ENCODE measurements at places on chromosomes 6 and 20.

DNA sequence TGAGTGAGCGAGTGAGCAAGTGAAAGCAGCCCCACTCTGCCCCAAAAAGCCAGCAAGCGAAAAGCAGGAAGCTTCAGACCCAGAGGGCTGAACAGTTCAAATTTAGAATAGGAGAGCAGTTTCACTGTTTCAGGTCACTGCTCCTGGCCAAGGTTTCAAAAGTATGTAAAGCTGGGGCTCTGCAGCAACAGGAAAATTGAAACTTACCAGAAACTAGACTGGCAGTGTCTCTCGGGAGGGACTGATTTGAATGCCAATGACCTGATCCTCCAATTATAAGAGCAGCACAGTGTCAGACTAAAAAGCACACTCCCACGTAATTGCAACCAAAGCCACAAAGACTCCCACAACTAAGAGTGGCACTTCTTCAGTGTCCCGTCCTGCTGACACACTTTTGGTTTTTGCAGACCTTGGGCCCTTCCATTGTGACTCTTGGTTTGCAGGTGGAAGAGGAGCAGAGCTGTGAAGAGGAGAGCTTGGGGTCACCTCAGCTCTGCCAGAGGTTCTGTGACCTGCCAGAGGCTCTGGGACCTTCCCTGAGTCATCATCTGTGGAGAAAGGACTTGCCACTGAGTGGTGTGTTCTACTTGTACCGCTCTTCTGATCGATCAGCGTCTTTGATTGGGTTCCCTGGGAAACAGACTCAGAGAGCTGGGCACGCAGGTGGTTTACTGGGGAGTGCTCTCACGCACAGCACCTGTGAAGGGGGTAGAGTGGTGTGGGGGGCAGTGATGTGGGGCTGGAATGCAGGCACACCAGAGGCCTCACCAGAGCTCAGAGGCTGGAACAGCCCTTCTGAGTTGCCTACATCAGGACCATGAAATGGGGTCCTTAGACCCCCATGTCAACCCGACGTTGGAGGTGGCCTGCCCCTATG is 52.7 kb upstream of the PTGIS start:
- DNase-seq, result no peak

GRCh38 chr20:63895952-63896263 is 982 bp downstream of the DNAJC5 start:
- DNase-seq, result no peak

GRCh38 chr6:46930331-46930730 is 8.6 kb upstream of the ADGRF5 start:
- DNase-seq, result no peak

- DNase-seq, result no peak
Measured at GRCh38 chr20:51720384-51720783, 47.8 kb downstream of the ATP9A start.

DNA sequence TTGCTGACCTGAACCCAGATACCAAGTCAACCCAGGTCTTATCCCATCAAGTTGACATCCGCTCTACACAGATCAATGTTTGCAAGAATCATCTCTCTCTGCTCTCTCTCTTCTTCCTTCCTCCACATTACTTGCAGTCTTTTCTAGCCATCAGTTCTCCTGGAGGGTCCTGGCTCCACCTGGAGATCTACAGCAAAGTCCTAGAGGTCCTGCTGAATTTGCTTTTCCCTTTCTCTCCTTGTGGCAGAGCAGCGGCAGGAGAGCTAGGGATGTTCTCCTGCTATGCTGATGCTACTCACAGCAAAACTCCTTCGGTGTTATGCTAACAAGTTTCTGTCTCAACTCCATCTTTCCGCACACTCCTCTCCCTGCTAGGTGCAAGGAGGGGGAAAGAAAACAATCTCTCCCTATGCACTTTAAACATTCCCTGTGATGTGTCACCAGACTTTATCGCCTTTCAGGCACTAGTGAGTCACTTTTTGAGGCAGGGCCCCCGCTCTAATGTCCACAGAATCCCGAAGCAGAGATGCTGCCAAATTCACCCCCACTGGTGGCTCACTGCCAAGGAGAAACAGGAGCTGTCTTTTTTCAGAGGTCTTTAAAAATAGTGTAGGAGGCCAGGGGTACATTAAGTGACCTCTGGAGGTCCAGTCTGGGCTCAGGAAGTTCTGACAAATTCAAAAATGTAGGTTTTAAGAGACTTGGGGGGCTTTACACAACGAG is 62.6 kb downstream of the FAM50B start:
- peak; percentile 72 for DNase-seq

DNA sequence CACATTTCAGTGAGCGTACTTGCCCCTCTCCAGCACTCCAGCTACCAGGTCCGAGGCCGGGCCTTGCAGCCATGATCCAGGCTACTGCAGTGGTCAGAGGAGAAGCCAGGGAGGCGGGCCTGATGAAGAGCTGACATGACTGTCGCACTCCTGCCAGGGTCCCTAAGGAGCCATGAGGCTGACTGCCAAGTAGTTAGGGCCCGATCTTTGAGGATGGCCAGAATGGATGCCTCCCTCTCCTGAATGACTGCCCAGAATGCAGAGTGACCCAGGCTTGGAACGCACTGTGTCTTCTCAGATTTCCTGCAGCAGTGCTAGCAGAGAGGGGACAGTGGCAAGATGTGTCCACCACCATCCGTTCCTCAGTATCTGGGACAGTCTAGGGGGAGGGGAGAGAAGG is 24.7 kb upstream of the LRFN2 start:
- DNase-seq, result no peak

GRCh38 chr6:22155551-22155950 is 141.3 kb downstream of the PRL start:
- no peak for DNase-seq

DNA sequence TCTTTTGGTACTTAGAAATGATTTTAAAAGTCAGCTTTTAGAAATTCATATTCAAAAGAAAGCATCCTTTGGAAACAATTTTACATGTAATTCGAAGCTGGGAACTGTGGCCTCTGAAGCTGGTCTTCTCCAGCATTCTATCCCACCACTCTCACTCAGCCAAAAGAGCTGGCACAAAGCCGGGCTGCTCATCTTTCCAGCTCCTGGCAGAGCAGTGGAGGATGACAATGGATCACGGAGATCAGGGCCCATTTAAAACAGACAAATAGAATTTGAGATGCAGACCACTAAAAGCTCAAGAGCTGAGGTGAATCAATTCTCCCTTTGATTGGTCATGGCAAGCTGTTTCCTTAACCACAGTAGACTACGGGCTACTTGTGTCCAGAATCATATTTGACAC is 60.6 kb downstream of the OTOR start:
- DNase-seq, result no peak

GRCh38 chr6:79302341-79302740 is 67.9 kb upstream of the HMGN3 start:
- DNase-seq, result no peak

DNA sequence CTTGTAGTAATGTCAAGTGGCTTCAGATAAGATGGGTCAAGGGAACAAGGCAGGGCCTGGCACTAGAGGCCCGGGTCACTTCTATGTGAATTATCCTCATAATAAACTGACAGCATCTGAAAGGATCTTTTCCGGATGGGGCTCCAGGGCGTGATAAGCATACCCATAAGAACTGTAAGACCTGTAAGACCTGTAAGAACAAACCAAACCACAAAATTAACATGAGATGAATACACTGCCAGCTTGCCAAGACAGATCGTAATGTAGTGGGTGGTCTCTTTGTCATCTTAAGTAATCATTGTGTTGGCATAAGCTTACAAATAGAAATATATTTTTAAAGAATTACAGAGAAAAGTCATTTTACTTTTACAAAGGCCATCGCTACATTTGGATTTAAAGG is 334.9 kb downstream of the RFPL4B start:
- DNase-seq, result no peak

DNA sequence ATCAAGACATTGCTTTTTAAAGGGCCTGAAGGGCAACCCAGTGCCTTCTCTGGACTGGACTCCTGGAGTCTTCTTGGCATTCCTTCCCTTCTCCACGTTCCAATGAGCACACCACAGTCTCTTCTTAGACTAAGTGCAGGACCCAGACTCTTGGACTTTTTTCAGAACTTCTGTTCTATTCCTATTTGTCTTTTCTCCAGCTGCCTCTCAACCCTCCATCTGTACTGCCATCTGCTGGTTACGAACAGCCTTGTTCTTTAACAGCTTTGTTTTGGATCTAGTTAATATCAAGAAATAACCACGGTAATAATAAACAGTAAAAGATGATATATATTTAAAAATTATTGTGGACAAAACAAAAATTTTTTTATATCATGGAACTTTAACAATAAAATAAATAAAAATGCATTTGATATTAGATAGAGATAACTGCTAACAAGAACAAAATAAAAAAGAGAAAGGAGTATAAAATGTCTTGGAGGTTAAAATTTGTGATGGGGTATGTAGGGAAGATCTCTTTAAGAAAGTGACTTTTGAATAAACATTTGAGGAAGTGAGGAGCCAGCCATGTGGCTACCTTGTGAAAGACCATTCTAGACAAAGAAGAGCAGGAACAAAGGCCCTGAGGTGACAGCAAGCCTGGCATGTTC is 105.1 kb upstream of the HCRTR2 start:
- DNase-seq, result peak; percentile 26

DNA sequence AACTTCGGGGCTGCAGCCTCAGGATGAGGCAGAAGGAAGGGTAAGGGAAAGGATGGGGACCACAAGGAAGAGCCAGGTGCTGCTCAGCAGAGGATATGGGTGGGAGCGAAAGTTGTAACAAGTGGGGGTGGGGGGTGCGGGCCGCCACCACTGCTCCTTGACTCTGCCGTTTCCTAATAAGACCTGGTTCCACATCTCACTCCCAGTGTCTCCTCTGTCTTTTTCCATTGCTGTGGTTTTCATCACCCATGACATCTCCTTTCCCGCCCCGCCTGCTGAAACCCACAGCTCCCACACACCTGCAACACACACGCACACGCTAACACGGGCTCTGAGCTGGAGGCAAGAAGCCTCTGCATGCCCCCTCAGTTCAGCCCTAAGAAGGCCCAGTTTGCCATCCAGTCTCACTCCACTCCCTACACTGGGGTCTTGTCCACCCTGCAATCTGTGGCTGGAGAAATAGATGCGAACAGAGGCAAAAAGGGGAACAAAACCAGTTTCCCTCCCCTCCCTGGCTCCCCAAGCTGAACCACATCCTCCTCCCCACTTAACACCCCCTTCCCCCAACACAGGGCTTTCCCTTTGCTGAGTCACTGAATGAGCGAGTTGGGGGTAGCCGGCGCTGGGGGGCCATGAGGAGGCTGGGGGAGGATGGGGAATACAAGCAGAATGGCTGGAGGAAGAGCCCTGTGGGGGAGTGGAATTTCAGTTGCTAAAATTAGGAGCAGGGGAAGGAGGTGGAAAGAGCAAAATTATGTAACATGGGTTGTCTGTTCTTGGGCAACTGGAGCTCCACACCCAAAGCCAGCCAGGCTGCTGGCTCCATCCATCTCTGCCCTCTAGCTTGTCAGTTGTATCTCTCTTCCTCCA is 11.5 kb downstream of the NFKBIL1 start:
- no peak for DNase-seq

GRCh38 chr6:79072640-79073181 is 5.3 kb downstream of the PHIP start:
- no peak for DNase-seq

GRCh38 chr6:130407032-130407431 is 41.2 kb downstream of the TMEM200A start:
- DNase-seq, result no peak

DNA sequence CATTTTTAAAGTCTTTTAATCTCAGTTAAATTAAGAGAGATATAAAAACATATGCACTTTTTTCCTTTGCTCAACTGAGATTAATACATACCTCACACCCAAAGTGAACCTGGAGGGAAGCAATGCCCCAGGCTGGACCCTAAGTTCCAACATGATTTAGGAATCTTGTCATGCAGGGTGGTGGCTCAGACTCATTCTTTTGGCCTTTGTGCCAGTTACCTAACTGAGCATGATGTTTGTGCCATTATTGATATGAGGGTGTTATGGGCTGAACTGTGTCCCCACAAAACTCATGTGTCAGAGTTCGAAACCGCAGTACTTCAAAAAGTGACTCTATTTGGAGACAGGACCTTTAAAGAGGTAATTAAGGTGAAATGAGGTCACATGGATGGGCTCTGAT is 188.0 kb downstream of the ARHGAP18 start:
- DNase-seq, result no peak

- DNase-seq, result no peak
Measured at GRCh38 chr6:118017301-118017848, 110.3 kb downstream of the SLC35F1 start.

GRCh38 chr20:17594443-17594842 is 24.6 kb downstream of the DSTN start:
- DNase-seq, result no peak

DNA sequence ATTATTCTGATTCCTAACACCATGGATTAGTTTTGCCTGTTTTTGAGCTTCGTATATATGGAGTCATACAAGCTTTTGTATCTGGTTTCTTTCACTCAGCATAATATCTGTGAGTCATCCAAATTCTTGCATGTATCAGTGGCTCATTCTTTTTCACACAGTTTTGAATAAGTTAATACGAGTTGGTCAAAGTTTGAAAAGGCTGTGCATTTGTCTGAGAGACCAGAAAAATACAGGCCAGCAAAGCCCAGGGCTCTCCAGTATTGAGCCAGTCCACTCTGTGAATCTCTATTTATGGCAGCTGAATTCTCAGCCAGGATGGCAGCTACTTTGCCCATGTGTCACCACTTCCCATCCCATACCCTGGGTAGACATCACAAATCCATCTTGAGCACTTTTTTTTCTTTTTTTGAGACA is 7.2 kb upstream of the CHMP4B start:
- DNase-seq, result no peak

DNA sequence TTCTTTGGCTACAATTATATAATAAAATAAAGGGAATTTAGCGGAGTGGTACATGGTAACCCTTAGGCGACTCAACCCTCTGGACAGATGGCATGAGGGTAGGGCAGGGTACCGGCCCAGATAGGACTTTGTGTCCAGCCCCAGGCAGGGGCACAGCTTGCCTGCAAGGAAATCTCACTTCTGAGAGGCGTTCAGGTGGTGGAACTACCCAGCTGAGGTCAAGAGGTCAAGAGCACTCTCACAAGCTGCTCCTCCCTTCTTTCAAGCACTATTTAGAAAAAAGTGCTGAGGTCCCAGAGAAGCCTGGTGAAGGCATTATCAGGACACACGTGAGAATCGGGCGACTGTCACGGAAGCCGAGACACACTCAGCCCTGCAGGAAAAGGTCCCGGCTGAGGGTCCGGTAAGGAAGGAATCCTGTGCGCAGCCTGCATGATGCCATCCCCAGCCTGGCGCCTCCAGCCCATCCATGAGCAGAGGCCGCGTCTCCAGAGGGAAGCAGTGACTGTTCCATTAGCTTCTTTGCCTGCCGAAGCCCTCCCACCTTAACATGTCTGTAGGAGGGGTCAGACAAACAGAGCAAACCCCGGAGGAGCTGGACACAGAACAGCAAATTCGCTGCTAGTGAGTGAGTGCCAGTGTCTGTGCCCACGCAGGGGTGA is 54.8 kb downstream of the WDR27 start:
- DNase-seq, result no peak
